ENCODE measurements at places on chromosomes 6 and 20.

GRCh38 chr6:161151059-161151645 lies 122.7 kb downstream of the AGPAT4 start:
- no peak for DNase-seq

GRCh38 chr6:43800746-43801494 lies 30.9 kb downstream of the VEGFA start:
- no peak for DNase-seq

DNA sequence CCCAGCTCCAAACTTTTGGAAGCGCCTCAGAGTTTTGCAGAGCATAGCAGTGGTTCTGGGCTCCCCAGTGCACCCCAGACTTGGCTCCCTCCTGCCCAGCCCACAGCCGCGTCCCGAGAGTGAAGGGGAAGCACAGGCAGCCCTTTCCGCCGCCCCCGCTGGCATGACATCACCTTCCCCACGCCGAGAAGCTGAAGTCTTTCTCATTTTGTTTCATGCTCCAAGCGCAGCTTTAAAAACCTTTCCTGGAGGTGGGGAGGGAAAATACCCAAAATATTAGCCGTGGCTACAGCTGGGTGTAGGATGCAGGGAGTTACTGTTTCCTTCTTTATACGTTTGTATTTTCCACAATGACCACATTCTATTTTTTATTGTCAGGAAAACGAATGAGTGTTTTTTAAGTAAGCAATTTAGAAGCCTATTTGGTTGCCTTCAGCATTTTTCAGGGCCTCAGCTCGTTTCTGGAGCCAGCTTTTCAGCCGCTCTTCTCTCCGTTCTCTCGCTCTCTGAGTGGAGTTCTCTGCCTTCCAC lies 72.9 kb downstream of the SNX5 start:
- DNase-seq = no peak

GRCh38 chr20:37223053-37223452 lies 38.6 kb downstream of the GHRH start:
- no peak for DNase-seq

- no peak for DNase-seq
Observed at GRCh38 chr6:142802124-142802523, 142.9 kb downstream of the HIVEP2 start.

DNA sequence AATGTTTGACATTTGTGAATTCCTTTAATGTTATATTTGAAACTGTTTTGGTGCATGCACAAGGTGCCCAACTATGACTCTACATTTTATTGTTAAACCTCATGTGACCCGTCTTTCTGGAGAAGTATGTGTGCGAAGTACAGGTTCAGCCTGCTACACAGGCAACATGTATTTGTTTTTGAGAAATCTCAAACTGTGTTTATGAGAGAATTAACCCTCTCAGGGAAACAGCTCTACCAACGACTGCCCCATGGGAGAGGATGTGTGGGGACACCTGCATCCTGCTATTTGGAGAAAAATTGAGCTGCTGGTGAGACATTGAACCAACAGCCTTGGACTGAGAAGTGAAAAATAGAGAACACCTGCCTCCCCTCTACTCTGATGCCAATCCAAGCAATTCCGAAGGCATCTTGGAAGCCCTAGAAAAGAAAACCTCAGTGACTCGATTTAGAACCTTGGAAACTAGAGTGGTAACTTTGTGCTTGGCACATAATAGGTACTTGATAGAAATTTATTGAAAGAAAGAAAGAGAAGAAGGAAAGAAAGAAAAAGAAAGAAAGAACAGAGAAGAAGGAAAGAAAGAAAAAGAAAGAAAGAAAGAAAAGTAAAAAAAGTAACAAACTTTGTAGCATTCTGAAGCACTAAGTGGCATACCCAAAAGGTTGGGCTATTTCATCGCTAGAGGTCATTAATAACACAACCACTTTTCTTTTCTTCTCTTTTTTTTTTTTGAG lies 2.9 kb upstream of the AKAP12 start:
- DNase-seq = no peak

DNA sequence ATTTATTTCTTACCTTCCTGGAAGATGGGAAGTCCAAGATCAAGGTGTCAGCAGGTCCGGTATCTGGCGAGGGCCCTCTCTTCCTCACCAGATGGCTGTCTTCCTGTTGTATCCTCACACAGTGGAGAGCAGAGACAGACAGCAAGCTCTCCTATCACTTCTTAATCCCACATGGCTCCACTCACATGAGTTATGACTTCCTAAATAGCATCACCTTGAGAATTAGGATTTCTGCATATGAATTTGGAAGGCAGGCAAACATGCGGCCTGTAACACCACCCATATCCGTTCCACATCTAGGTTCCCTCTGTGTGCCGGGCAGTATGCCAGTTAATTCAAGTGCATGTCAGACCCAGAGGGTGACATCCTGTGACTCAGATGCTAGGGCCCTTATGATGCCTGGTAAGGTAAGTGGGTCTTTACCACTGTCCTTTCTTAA lies 2.1 kb downstream of the RAET1E start:
- no peak for DNase-seq

DNA sequence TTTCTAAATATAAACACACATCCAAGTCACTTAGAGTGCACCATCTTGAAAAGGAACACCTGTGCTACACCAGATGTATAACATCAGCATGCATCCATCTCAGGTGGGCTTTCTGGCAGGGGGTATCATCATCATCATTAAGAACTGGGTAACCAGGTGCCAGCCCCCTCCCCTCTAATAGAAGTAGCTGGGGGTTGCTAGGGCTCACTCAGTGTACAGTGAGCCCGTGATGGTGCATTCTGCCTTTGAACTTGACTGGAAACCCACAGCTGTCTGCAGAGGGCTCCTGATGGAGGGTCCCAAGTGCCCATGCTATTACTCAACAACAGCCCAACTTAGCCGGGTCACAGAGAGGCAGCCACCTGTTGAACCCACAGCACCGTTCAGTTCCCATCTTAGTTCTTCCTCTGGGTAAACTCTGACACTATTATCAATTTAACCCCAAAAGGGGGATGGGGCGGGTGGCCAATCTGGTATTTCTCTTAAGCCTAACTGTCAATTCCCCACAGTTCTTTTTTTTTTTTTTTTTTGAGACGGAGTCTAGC lies 32.7 kb upstream of the CCND3 start:
- no peak for DNase-seq

DNA sequence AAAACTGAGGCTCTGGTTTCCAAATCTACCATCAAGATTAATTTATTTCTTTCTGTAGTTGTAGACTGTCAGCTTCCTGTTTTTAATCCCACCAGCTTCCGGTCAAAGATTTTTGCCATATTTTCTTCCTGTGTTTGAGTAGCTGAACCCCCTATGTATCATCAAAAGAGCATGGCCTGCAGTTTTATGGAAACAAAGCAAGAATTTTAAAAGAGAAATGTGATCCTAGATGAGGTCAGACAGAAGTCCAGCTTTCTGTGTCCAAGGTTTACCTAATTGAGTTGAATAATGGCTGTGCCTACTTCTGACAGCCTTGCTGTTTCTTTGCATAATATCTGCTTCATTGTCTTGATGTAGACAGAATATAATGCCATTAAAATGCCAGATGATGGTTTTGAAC lies 163.7 kb downstream of the CARMIL1 start:
- no peak for DNase-seq

DNA sequence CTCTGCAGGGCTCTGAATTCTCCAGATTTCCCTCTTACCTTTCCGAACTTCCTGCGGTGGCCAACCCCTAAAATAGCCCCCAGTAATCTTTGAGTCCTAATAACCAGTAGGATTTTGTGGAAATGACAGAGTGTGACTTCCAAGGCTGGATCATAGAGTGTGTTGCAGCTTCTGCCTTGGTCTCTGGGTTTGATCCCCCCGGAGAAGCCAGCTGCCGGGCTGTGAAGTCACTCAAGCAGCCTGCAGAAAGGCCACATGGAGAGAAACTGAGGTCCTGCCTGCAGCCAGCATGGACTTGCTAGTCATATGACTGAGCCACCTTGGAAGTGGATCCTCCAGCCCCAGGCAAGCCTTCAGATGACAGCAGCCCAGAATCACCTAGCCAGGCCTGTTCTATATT lies 46.3 kb upstream of the SCRT2 start:
- no peak for DNase-seq

GRCh38 chr6:157954150-157955117 lies 27.2 kb upstream of the SYNJ2 start:
- no peak for DNase-seq

GRCh38 chr20:9088556-9088955 lies 19.7 kb downstream of the PLCB4 start:
- no peak for DNase-seq

- DNase-seq = no peak
Observed at GRCh38 chr6:140475086-140475485, 1100.6 kb upstream of the CITED2 start.

DNA sequence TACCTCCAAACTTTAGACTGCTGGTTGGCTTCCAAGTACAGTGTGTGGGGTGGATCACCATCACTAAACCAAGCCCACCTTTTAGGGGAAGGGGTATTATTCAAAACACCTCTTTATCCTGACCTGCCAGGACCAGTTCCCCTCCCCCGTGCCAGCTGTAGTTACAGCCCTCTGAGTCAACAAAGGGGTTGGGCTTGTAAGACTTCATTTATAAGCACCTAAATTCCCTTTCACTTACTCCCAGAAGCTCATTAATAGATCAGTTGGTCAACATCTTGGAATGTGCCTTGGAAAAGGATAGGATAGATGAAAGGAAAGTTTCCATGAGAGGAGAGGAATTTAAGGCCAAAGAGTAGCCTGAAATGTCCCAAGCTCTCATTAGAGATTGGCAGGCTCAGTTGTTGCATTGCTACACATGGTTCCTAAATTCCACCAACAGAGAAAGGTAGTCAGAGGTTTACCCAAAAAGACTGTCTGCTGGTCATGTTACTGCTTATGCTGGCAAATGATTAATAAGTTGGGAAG lies 59.2 kb downstream of the TNFAIP3 start:
- peak; percentile 6 for DNase-seq

- DNase-seq = no peak
Observed at GRCh38 chr6:90846824-90847223, 260.0 kb upstream of the MAP3K7 start.

GRCh38 chr20:36275011-36275410 lies 31.1 kb upstream of the DLGAP4 start:
- no peak for DNase-seq

DNA sequence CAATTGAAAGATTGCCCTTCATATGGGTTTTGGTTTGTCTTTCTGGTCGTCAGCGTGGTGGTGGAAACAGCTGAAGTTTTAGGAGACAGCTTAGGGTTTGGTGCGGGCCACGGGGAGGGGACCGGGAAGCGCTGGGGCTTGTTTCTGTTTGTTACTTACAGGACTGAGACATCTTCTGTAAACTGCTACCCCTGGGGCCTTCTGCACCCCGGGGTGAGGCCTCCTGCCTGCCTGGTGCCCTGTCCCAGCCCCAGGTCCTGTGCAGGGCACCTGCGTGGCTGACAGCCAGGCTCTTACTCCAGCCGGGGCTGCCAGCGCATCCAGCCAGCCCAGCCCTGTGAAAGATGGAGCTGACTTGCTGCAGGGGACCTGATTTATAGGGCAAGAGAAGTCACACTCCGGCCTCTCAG lies 22.8 kb downstream of the NPEPL1 start:
- DNase-seq = no peak

GRCh38 chr20:46512943-46513844 lies at the start of gene ZNF334:
Gene ZNF334 (minus strand): TSS chr20:46513559. CDS start chr20:46512102, 1,457 bp downstream.
- peak; percentile 67 for DNase-seq

GRCh38 chr6:12962987-12963386 lies 246.4 kb downstream of the PHACTR1 start:
- DNase-seq = no peak

- DNase-seq = no peak
Observed at GRCh38 chr6:140388192-140388802, 1013.8 kb upstream of the CITED2 start.

DNA sequence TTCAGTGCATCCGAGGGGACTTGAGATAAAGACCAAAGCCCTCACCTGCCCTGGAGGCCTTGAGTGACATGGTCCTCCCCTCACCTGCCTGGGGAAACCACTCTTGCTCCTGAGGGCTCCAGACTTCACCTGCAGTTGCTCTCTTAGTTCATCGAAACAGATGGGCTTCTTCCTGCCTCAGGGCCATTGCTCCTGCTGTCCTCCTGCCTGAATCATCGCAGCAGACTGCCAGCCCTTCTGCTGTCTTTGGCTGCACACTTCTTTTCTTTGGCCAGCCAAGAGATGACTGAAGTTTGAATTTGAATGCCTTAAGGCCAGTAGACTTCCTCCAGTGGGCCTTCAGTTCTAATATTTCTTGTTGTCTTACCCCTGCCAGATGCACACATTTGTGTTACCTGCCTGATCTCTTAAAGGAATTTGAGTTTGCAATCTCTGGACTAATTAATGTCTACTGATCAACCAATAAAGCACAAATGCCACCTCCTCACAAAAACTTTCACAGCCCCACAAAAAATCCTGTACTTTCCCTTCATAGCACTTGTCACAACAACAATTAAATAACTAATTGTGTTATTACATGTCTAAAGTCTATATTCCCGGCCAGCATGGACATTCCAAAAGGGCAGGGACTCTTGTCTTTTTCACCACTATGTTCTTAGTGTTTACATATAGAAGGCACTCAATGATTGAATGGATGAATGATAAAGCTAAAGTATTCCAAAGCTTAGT lies 56.7 kb upstream of the SGK1 start:
- DNase-seq = no peak

Measured in neuronal stem cell (in vitro differentiated cells).